Lung (tissue), 17 donors: ENCODE measurements at places on chromosomes 12 and 14. TPM values are rescaled to one million over a fixed set of nuclear protein-coding genes. Genes with fewer than 3 reads are reported as not detected.

Gene TMEM121
- polyA plus RNA-seq, result 1.1 TPM

Gene REM2
- 0.88 TPM for polyA plus RNA-seq

Gene ACOT6
- polyA plus RNA-seq, result not detected

Gene KLRF1
- polyA plus RNA-seq, result 1.4 TPM

Gene NKX2-1
- polyA plus RNA-seq, result 53.4 TPM

Gene PPP1R36
- polyA plus RNA-seq, result 1.6 TPM

Gene RNASE9
- not detected for polyA plus RNA-seq
